ENCODE measurements at places on chromosomes 1 and 21.

GRCh38 chr1:236069796-236070195 lies 4.9 kb upstream of the NID1 start:
- DNase-seq: no peak

GRCh38 chr1:199778324-199778955 lies 249.1 kb upstream of the NR5A2 start:
- no peak for DNase-seq

DNA sequence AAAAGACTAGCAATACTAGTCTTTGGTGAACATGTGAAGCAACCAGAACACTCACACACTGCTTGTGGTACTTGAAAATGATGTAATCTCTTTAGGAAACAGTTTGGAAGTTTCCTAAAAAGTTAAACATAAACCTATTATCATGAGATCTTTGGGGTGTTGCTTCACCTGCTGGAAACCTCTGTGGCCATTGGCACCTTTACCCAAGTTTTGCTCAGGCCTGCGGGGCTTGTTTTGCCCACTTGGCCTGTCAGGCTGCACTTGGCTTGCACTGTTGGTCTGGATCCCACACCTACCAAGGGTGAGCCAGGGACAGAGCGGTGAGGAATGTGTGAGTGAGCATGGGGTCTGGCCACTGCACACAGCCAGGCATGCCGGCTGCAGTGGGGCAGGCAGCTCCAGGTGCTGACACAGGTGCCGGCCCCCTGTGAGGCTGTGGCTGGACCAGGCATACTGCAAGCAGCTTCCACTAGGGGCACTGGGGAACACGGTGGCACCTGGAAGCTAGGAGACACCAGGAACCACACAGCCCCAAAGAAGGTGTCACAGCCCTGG lies 14.4 kb upstream of the FNBP1L start:
- DNase-seq: no peak

DNA sequence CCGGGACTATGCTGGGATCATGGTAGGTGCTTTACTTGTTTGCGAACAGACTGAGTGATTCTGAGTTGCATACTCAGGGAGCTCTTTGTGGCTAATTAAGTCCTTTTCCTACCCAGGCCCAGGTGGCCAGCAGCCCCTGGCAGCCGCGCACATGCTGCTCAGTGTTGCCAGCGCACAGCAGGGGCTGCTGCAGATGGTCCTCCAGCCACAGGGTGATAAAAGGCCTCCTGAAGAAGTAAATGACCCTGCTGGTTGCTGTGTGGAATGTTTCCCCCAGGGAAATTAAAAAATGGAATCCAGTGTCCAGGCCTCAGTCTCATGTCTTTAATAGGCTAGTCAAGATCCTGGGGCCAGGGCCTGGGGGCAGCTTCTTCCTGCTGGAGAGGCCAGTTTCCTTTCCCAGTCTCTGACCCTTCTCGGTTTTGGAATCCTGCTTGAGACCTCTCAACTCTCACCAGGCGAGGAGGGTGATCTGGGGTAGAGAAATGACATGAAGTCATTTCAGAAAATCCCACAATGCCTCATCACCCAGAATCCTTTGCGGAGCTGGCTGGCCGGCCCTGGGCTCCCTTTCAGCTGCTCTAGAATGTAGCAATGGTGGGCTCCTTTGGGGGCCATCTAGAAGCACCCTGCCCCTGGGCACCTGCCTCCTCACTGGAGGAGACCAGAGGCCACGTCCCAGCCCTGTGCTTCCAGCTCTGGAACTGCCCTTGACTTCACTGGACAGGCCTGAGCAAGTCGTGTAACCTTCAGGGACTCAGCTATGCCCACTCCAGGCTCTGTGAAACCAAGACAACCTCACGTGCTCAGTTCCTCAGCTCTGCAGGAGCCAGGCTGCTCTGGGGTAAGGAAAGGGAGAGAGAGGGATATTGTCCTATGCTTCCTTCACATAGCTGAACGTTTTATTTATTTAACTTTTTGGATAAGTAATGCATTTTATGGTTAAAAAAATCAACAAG lies 131.4 kb downstream of the MRPS6 start:
- DNase-seq: peak; percentile 1

- no peak for DNase-seq
Observed at GRCh38 chr1:155005076-155006011, 2.7 kb downstream of the ZBTB7B start.

- no peak for DNase-seq
Observed at GRCh38 chr21:15766952-15767603, 37.3 kb downstream of the USP25 start.

DNA sequence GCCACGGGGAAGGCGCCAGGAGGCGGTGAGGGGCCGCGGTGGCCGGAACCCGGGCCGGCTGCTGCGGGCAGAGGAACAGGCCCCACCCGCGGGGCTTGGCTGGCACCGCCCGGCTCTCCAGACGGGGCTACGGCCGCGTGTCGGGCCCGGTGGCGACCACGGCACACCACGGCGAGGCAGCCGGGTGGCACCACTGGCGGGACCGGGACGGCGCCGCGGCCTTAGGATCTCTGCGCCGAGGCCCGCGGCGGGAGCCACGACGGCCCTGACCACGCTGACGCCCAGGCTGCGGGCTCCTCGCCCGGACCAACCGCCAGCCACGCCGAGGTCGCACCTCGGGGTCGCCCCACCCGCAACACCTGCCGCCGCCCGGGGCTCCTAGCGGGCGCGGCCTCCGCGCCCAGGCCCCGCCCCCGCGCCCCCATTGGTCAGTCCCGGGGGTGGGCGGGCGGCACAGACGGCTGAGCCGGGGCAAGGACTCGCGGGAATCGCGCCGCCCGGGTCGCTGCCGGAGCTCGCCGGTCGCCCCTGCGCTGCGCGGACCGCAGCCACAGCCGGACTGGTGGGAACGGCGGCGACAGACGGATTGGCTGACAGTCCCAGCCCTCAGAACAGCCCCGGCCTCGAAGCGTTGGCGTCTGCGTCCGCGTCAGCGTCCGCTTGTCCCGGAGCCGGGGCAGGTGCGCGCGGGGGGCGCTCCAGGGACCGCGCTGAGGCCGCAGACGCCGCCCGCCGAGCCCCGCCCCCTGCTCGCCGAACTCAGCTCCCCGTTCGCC lies at the start of gene BMP8A:
BMP8A (plus strand) TSS at position 491 of the 776 bp plus-strand sequence. CDS start 356 bp downstream, outside the sequence.
- peak; percentile 30 for DNase-seq

DNA sequence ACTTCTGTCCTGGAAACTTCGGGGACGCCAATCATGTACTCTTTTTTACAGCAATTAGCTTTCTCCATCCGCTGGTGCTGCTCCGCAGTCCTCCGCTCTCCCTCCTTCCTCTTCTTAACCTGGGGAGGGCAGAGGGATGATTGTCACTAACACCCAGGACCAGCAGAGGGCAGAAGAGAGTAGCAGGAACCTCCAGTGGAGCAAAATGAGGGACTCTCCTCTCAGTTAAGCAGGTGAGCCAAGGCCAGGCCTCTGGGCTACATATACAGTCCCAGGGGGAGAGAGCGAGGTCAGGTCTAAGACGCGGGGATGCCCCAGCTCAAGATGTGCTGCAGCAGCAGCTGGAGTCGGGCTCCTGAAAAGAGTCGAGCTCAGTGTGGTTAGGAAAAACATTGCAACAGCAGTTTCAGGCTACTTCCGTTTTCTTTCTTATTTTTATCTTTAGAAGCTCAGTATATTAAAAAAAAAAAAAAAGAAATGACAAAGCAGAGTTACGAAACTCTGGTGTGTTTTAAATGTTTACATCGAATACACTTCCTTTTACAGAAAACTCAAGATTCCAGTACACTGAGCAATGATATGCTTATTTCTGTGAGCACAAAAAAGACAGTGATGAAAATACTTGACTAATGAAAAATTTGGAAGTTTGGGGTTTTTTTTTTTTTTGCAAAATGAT lies 25.7 kb upstream of the NLRP3 start:
- peak; percentile 94 for DNase-seq

DNA sequence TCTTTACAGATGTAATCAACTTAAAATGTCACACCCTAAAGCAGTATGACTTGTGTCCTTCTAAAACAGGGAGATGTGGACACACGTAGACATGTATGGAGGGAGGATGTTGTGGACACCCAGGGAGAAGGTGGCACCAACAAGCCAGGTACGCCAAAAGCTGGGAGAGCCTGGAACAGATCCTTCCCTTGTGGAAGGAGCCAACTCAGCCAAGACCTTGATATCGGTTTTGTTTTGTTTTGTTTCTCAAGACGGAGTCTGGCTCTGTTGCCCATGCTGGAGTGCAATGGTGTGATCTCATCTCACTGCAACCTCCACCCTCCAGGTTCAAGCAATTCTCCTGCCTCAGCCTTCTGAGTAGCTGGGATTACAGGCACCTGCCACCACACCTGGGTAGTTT lies 45.6 kb downstream of the CHAF1B start:
- DNase-seq: no peak

DNA sequence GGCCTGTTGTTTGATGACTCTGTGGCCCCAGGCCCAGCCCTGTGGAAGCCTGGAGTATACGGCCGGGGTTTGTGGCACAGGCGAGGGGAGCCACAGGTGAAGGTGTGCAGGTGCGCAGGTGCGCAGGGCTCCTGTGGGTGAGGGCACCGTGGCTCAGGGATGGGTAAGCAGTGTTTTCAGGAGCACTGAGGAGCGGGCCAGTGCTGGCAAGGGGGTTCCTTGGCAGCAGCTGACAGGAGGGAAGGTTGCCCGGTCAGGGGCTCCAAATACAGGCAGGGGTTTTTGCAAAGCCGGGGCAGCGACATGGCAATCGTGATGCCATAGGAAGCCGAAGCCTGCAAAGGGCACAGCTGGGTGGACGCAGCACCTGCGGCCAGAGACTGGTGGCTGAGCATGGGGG lies 20.7 kb downstream of the AGPAT3 start:
- DNase-seq: no peak

DNA sequence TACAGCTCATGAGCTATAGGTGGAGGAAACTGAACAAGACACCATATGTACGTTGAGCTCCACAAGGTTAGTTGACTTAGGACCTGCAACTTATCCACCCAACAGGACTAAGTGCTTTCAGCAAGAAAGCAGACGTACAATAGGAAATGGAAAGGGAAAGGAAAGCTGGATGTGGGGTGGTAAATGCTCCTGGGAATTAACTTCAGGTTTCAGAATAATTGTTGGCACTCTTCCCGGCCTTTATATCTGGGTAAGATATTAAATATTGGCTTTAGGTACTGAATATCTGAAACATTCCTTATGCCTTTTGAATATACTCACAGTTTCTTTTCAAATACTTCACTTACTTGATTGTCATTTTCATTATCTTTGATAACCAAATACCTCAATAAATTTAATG lies 36.3 kb downstream of the GLMN start:
- no peak for DNase-seq

DNA sequence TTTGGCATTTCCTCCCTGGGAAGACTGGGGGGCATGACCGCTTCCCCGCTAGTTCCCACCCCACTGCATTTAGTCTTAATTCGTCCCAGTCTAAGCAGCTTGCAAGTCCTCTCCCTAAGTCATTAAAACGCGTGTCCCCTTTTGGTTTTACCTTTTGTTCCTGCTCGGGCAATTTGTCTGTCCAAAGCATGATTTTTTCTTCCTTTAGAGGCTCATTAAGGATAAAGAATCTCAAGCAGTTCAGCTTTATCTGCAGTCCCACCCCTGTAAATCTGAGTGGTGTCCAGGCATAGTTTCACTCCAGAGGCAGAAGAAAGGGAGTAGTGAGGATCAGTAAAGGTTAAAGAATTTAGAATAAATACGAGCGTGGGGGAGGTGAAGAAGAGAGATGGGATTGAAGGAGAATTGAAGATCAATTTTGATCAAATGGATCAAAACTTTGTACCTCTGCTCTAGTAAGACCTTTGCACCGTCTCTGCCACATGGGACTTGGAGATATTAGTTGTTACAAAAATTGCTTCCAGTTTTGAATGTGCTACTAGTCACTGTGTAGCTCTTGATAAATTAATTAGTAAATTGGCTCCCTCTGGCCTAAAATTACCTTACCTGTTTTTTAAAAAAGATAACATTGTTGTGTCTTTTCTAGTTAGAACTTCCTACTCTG lies 989 bp upstream of the ETV3 start:
- DNase-seq: no peak

DNA sequence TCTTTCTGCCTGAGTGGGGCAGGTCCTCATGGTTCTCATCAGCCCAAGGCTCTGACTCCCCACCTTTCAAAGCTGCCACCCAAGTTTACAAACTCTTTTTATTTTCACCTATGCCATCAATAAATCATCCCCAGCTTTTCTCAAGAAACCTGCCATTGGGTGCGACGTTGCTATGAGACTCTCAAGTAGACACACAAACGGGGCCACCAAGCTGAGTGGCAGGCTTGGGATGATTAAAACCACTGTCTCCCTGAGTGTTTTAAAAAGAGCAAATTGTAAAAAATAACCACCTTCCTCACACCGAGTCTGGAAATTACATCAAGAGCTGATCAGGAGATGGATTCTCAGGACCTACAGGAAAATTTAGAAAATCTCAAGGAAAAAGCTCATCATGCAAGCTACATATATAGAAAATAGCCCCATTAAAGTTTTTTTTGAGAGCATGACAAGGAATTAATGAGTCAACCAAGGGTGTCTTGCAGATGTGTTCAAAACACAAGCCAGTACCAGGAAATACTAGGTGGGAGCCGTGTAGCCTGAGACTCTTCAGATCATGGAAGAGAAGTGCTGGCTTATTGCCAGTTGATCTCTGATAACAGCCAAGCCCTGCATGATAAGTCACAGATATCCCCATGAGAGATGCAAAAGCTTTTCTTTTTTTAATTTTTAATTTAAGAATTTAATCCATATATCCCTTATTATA lies 158.4 kb upstream of the BACE2 start:
- DNase-seq: no peak

DNA sequence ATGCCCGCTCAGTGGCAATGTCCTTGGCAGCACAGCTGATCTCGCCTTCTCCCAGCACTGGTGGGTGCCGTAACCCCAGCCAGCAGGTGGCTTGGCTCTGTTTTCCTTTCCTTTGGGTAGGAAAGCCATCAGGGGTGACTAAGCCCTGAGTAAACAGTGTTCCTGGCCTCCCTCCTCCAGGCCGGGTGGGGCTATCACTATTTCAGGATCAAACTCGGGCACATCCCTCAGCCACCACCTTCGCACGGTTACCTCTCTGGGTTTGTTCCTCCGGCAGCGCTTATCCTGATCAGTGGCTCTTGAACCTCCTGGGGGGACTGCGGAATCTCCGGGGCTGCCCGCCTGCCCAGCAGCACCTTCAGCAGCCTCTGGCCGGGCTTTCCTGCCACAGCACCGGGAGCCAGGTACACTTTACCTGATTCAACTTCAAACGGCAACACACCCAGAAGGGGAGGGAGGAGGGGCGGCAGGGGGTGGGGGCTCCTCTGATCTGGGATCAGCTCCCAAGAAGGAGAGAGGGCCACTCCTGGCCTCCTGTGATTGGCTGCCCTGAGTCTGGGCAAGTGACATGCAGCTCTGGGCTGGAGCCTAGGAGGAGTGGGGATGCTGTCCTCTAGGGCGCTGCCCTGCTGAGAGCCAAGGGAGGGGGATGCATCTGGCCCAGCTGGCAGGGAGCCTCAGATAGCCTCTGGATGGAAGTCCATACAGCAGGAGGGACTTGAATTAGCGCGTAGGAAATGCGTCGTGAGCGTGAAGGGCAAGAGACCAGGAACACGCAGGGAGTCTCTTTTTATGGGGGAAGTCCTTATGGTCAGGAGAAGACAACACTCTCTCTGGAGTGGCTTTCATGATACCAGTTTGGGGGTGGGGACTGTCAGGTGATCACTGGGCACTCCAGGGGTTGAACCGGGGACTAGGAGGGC lies at the start of gene ASCL5:
ASCL5 (minus strand) TSS at position 353 of the 923 bp plus-strand sequence. CDS start 11,812 bp downstream, outside the sequence.
- no peak for DNase-seq

All from inflammatory macrophage treated with lipopolysaccharide for 1 hour (primary cell).